ENCODE measurements at places on chromosomes 3 and 15. TPM values are rescaled to one million over a fixed set of nuclear protein-coding genes. Genes with fewer than 3 reads are reported as not detected.

GRCh38 chr3:185046603-185047002, 106.3 kb downstream of the C3orf70 start:
- DNase-seq: no peak

- no peak for DNase-seq
Observed at GRCh38 chr3:193883551-193883950, 252.4 kb upstream of the HES1 start.

DNA sequence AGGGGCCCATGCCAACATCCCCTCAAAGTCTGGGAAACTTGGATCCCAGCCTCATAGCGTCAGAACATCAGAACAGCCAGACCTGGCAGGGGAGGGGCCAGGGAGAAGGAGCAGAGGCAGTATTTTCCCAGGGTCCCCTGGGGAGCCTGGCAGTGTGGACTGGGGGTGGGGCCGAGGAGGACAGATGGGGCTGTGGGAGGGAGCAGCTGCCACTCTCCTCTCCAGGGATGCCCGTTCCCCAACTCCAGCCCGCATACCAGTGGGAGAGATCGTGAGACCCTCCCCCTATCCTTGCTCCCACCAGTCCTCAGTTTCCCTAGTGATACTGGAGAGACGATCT, 6.5 kb upstream of the DNAJB8 start:
- DNase-seq: no peak

DNA sequence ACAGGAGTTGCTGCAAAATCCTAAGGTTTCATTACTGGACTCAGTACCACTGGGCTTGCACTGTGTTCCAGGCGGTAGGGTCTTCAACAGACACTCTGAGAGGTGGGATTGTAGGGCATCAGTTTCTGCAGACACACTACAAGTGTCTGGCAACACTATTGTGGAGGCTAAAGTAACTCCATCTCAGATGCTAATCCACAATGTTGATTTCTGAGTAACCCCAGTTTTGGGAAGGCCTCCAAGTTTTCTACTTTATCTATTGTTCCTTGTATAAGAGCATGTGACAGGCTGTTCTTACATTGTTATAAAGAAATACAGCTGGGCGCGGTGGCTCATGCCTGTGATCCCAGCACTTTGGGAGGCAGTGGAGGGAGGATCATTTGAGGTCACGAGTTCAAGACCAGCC, 2.5 kb upstream of the ABHD5 start:
- DNase-seq: no peak

ZNF662 gene
- total RNA-seq: 45.1 TPM

TM4SF18 gene
- 3.7 TPM for total RNA-seq

Measured in ureter (tissue), 1 donor.